Suprapubic skin (tissue), 4 donors: ENCODE measurements at places on chromosomes 2 and 18.

- peak; percentile 44 for DNase-seq
Observed at GRCh38 chr2:96151595-96152303, 6.5 kb upstream of the DUSP2 start.

- DNase-seq, result no peak
Observed at GRCh38 chr18:32333781-32334180, 136.9 kb downstream of the GAREM1 start.

- no peak for DNase-seq
Observed at GRCh38 chr2:119731983-119732382, 27.7 kb upstream of the PTPN4 start.

DNA sequence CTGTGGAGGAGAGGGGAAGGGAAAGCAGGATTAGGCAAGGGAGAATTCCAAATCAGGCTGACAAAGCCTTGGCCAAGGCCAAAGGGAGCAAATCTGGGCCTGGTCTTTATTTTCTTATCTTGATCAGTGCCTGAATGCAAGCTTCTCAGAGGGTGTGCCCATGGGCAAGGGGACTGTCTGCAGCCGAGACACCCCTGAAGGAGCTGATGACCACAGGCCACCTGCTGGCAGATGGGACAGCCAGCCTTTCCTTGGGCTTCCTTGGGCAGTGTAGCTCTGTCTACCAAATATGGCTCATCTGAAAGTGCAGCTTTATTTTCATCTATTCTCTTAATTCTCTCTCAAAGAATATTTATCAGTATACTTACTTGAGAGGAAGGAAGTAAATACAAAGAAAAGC is 117.0 kb downstream of the PKP4 start:
- DNase-seq, result no peak

DNA sequence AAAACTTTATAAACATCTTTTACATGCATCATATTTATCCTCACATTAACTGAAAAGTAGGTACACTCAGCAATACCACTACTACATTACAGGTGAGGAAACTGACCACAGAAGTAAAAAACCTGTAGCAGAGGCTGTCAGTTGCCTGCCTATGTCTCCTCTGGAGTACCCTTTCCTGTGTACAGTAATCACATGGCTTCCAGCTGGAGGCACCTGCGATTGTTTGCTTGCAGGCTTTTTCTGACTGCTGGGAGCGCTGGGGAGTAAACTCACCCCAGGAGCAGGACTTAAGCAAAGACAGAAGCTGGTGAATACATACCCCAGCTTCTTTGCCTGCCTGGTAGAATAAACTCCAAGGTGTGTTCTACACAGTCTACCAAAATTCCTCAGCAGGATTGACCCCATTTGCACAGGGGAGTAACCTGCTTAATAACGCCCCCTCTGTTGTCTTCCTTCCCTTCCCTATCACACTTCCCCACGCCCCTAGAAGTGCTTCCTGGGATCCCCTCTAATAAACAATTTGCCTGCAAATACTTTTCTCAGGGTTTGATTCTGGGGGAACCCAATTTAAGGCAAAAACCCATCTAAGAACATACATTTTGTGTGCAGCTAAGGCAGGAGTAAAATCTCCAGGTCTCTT is 138.9 kb downstream of the PTH2R start:
- DNase-seq, result no peak

GRCh38 chr2:136323935-136324334 is 206.0 kb upstream of the CXCR4 start:
- DNase-seq, result no peak

- no peak for DNase-seq
Observed at GRCh38 chr2:58899692-58900091, 658.6 kb upstream of the FANCL start.

DNA sequence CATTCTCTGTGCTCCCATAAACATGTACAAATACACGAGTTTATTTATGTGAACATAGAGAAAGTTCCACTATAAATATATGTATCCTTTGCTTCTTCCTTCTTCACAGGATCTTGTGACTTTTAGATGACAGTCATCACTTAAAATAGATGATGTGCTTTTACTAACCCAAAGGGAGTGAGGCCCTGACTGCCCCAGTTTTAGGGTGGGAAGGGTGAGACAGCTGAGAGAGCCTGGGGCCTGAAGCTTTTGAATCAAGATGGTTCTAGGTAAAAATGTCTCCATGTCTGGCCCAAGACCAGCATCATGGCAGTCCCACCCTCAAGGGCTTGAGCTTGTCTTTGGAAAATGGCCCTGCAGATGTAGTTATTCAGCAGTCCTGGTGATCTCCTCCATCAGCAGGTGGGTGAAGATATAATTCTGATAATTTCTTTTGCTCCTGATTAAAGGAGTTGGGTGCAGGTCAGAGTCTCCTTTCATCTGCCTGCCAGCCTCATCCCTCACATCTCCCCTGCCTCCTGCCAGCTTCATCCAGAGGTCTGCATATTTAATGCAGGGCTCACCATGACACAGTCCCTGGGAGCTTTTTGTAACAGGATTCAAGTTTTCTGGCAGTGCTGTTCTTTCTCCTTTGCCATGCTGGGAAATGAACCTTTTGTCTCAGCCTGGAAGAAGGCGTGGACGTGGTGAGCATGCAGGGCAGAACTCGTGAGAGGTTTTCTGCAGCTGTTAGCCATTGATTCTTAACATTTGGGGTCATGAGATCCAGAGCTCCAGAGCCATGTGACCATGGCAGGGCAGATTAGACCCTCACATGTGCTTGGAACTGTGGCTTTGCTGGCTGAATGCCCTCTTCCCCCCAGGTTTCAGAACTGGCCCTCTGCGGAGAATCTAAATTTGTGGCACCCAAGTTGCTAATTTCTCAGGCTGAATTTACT is 2.7 kb downstream of the HRH4 start:
- no peak for DNase-seq

- DNase-seq, result no peak
Observed at GRCh38 chr2:132757676-132758075, 87.7 kb upstream of the LYPD1 start.

DNA sequence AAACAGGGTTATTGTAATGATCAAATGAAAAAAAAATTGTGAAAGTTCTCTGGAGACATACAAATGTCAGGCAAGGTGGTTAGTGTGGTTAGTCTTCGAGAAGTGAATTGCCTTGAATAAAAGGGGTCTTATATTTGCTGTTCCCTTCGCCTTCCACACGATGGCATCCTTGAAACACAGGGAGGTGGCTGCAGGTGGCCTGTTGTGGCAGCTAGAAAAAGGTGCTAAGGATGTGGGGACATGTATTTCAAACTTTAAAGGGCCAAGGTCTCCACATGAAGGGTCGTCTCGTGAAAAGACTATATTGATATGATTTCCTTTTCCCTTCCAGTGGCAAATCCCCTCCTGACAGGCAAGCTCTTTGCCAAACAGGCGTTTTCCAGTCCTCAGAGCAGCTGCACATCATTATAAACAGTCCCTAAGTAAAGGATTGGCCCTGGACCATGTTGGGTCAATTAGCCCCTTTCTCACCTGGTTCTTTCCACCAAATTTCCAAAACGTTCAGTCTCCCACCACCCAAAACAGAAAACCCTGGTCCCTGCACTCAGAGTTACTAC is 68.5 kb downstream of the COPS8 start:
- DNase-seq, result no peak

DNA sequence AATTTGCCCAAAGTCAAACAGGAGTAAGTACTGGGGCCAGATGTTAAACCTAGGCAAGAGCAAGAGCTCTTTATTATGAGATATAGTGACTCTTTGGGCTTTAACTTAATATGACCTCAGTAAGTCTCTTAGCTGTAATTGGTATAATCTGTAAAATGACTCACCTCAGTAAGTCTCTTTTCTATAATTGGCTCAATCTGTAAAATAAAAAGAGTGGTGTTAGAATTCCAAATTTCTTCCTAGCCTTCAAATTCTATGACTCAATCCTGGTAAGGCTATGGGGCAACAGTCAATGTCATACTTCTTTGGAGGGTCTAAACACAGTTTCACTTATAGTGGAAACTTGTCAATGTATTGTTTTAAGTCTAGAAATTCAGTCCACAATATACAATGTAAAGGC is 1608.9 kb upstream of the PIK3C3 start:
- no peak for DNase-seq

DNA sequence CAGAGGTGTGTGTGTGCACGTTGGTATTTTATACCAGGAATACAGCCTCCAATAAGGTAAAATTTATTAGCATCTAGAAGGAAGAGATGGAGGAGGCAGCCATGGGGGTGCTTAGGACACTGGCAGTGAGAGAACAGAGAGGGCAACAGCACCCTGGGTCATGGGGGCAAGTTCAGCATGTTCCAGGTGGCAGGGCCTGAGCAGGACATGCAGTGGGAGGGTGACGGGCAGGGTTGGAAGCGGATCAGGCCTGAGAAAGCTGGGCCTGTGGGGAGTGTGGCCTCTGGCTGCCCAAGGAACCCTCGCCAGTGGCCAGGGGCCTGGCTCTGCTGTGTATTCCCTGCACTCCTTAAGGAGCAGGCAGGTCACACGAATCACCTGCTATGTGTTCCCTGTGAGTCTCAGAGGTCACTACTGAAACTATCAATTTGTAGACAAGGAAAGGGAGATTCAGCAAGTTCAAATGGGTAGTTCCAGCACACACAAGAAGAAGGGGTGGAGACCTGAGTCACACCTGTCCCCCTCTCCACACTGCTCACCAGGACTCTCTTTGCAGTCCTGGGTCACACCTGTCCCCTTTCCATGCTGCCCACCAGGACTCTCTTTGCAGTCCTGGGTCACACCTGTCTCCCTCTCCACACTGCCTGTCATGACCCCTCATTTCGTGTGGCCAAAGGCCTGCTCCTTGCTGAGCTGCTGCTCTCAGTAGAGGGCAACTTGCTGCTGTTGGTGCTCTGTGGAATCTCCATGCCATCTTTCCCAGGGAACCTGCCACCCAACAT is 463.9 kb upstream of the HS6ST1 start:
- DNase-seq, result peak; percentile 48

DNA sequence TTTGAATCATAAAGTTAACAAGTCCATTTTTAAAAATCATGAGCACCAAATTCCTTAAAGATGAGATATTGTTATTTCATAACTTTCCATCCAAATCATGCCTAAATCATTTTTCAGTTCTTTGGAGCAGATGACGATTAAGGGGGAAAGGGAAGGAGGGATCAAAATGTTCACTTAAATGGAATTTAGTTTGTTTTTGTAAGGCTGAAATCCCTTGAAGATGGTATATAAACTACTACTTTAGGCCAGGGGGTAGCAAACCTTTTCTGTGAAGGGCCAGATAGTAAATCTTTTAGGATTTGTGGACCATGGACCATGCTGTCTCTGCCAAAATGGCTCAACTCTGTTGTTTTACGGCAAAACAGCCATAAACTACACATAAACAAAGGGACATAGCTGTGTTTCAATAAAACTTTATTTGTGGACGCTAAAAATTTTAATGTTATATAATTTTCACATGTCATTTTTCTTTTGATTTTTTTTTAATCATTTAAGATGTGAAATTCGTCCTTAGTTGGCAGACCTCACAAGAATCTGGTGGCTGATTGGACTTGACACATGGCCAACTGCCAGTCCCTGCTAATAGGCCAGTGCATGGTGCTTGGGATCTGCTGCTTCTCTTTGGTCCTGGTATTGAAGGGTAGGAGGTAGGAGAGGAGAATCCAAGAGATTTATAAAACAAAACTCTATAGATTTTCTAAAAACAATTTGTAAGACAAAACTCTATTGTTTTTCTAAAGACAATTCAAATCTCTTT is 52.0 kb upstream of the RTN4 start:
- no peak for DNase-seq

DNA sequence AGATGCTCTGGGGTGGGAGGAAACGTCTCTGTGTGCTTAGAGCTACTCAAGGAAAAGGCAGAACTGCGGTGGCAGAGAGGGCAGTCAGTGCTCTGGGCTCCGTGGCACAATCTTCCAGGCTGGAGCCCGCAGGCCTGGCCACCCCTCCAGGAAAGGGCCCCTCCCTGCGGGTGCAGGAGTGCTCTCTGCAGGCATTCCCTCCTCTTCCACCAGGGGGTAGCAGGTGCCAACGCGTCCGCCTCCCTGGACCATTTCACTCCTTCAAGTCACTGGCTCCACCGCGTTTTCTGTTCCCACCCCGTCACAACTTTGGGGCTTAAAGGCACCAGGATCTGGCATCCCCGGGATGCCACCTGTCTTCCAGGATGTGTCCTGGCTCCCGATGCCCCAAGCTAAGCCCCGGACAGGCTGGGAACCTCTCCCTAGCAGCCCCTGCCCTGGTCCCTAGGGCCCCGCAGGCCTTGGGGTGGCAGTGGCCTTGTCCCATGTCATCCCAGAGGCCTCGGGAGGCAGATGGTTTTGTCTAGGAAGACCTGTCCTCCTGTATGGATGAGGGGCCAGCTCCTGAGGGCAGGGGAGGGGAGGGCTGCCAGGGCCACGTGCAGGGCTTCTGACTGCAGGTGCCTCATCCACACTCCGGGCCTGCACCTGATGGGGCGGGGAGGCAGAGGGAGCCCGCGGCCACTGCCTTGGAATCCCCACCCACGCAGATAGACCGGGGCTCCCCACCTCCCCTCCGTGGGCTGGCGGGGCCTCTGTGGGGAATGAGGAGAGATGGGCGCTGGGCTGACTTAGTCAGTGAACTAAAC is 26.4 kb downstream of the KCNIP3 start:
- no peak for DNase-seq

DNA sequence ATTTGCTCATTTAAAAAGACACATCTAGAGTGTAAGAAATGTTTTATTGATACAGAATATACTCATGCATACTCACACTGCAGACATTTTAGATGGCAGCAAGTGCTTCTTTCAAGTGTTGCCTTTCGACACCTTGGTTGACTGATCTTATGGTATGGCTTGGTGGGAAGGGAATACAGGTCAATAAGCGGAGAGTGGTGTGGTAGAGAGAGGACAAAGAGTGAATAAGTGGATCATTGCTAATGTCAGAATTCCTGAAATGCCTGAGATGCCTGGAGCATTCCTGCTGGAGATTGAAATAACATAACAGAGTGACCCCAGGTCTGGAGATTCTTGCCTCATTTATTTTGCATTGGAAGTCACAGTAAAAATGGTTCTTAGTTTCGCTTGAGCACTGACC is 76.7 kb downstream of the RND3 start:
- no peak for DNase-seq

DNA sequence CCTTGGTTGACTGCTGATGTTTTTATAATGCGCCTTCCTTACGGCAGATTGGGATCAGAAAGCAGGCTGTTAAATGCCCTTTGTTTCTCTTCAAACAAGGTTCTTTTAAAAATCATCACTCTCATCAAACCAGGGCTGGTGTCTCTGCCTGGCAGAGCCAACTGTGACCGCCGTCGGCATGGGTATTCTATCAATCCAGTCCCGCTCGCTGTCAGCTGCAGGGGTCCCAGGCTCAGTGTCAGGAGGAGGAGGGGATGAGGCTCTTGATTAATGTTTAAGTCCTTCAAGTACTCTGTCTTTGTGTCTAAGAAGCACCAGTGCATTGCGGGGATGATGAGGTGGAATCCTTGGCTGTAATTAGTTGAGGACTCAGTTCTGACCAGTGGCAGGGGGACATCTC is 348.1 kb downstream of the RNF144A start:
- no peak for DNase-seq

DNA sequence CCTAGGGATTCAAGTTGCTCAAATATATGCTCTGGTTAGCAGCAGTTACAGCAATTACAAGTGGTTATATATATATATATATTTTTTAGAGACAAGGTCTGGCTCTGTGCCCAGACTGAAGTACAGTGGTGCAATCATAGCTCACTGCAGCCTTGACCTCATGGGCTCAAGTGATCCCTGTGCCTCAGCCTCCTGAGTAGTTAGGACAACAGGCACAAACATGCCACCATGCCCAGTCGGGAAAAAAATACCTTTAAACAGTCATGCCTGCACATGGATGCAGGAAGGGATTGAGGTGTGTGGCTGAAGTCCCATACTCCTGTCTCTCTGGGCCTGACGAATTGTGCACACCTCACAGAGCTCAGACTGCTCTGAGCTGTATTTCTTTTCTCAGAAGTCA is 19.6 kb upstream of the DNAH7 start:
- no peak for DNase-seq
